ENCODE measurements at places on chromosomes 6 and 20.

- DNase-seq, result no peak
These were observed 121.5 kb upstream of the MAN1A1 start for GRCh38 chr6:119470893-119471542.

DNA sequence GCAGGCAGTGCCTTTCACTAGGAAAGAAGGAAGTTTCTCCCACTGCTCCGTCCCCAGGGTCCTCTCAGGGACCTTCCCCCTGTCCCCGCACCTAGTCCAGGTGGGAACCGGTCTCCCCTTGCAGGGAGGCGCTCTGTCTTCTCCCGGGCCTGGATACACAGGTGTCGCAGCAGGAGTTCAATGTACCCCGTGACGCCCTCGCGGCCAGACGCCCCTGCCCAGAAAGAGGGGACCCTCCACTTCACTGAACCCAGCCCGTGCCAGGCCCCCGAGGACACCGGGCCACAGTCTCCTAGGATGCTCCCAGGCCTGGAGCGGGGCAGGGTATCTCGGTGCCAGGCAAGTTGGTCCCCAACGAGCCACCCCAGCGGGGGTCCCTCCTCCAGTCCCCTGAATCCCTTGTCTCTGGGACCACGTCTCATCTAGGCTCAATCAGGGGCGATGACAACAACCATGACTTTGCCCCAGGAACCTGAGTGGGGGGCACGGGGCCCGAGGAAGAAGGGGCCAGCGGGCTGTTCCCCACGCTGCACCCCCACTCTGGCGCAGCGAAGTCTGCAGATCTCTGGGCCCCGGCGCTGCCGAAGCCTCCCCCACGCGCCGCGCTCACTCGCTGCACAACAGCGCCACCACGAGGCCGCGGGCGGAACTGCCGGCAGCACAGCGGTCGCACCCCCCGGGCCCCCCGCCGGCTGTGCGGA lies 103.0 kb downstream of the EDN3 start:
- DNase-seq, result peak; percentile 90

DNA sequence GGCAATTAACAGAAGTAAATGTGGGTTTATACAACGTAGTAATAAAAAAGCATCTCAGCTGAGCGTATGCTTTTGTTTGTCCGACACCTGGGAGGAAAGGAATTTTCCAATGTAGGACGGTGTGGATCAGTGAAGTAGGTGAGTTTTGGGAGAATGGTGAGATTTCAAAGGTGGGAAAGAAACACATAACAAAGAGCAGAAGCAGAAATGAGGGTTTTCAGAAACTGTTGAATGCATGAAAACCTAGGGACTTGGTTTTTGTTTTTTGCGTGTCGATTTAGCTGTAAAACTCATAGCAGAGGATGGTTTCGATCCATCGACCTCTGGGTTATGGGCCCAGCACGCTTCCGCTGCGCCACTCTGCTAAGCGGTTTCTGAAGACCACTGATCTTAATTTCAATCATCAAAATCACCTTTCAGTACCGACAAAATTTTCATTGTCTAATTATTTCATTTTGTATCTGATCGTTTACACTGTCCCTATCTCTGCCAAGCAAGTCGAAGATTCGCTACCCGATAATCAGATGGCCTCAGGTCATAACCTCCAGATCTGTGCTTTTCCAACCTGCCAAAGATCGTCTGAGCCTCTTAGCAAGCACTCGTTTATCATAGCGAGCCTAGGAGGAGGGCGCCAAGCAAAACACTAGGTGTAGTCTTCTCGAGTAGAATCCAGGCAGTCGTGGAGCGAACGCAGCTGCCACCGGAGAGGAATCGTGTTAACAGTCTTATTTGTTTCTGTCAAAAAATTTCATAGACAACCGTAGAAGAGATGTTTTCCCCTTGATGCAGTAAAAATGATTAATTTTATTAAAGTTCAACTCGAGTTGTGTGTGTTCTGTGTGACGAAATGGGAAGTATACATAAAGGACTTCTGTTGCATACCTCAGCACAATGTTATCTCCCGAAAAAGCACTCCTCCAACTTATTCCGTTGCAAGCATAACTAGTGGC lies 20.9 kb upstream of the POM121L2 start:
- peak; percentile 56 for DNase-seq

GRCh38 chr6:72905705-72906478 lies 284.0 kb downstream of the KCNQ5 start:
- DNase-seq, result no peak

DNA sequence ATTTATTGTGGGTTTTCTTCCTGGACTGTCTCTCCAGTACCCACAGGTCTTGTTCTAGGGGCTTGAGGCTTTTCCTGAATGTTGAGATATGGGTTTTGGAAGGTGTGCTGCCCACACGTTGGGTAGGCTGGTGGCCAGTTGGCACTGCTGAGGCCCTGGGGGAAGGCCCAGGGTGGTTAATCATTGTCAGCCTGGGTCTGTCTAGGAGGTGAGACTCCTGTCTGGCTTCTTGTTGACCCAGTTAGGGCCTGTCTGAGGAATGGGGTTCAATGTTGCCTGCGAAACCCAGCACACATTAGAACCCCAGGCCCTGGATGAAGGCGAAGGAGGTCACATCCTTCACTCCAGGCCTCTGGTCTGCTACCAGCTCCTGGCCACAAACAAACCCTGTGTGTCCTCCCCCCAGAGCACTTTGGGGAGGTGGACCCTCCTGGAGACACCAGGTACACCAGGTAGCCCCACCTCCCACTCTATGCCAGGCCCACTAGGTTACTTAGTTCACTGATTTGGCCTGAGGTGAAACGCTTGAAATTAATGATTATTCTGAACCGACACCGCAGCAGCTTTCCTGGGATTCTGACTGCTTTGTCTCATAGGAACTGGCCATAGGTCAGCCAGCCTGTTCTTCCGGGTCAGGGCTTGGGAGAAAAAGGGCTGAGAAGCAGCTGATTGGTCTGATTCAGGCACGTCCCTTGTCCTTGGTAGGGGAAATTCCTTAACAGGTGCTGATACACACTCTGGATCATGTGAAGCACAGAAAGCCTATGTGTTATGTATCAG lies 15.2 kb downstream of the DNMT3B start:
- DNase-seq, result no peak

DNA sequence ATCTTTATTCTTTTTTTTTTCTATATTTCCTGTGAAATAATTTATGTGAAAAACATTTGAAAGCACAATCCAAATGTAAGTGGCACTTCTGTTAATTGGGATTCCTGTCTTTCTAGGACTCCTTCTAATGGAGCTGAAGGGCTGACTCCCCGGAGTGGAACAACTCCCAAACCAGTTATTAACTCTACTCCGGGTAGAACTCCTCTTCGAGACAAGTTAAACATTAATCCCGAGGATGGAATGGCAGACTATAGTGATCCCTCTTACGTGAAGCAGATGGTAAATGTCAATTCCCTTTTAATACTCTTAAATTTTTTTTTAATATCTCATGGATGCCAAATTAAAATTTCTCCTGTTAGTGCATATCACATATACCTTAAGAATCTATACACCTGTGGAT lies 35.0 kb downstream of the CDC5L start:
- DNase-seq, result no peak

- DNase-seq, result no peak
These were observed 100.5 kb downstream of the ASCC3 start for GRCh38 chr6:100780648-100781047.

DNA sequence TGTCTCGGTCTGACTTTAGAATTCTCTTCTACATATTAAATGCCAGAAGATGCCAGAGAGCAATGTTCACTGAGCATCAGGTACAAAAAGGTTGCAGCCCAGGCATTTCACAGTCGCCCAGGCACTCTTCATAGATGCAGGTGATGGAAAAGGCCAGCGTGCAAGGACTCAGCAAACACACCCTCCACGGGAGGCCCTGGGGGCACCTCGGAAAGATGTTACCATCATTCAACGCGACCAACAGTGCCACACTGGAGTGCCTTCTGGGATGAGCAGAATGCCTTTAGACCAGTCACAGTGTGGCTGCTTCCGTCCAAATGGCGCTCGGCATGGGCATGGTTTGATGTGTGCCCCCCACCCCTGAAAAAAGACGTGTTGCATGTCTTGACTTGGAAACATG lies 4.5 kb upstream of the RAMACL start:
- no peak for DNase-seq

GRCh38 chr6:82951389-82951788 lies 114.3 kb downstream of the UBE3D start:
- no peak for DNase-seq

DNA sequence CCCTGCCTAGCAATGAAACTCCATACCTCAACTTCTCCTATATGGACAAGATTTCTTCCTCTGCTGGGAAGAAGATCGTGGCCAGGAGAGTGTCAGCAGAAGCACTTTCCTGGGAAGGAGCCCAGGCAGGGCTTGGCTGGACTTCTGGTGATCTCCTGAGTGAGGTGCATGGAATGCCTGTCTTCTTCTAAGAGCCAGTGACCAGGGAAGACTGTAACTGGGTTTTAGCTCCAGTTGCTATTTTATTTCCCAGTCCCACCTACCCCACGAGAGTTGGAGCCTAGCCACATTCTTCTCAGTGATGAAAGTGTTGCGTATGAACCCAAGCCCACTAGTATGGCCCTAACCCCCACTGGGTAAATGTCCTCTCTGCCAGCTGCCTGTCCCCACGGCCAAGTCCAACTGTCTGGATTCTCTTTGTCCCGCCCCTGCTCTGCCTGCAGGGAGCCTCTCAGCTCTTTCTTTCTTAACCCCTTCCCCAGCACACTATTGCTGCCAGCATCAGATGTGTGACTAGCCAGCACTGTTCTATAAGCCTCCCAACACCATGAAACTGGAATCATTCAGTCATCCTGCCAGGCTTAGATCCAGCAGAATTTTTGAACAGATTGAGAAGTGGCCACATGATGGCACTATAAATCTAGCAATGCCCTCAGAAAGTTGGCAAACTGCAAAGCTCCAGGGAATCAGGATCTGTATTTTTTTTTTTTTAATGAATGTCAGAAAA lies 69.8 kb upstream of the FAM184A start:
- no peak for DNase-seq

- no peak for DNase-seq
These were observed 64.0 kb downstream of the BLOC1S5 start for GRCh38 chr6:8000188-8000596.

DNA sequence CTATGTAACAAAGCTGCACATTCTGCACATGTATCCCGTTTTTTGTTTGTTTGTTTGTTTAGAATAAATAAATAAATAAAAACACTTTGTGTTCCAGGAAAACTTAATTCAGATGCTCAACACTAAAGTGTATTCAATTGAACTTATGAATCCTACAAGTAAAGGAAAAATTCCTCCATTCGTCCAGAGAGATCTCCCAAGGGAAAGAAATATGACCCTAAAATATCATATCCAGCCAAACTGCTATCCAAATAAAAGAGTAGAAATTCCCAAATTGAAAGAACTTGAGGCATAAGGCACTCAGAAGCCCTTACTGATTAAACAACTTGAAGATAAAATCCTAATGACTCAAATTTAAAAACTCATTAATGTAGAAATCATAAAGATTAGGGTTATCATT lies 90.4 kb downstream of the MOXD1 start:
- no peak for DNase-seq

DNA sequence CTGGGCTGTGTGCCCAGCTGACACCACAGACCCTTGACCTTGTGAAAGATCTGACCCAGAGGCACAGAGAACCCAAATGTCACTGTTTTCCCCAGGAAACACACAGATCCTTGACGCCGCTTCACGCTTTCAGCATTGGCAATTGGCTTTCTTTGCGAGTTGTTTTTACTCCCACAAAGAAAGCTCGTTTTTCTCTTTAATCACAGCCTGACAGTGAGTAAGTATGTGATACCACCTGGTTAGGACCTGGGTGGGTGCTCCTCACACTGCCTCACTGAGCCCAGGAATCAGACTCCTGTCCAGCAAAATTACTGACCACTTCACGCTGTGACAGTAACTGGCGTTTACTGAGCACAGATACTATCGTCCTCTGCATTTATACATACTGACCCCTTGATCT lies 13.0 kb downstream of the RPL10A start:
- no peak for DNase-seq

GRCh38 chr20:49914310-49915117 lies 815 bp downstream of the SPATA2 start:
- no peak for DNase-seq

- no peak for DNase-seq
These were observed 392.4 kb downstream of the QKI start for GRCh38 chr6:163806755-163807499.

- DNase-seq, result no peak
These were observed 110.5 kb downstream of the MANEA start for GRCh38 chr6:95687839-95688238.

DNA sequence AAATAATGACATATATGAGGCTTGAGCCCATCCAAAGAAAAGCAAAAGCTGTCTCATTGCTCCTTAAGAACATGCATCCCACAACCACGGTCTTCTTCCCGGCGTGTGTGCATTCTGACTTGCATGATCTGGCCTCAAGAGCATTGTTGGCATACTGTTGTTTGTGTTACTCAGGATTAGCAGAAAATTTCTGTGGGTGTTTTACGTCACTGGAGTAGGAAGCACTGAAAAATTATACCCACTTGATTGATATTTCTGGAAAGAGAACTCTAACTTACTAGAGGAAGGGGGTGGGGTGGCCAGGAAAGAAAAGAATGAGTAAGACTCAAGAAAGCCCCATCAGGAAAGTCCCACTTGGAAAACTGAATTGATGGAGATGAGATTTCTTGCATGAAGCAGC lies 326.2 kb upstream of the PRDM1 start:
- DNase-seq, result no peak

GRCh38 chr6:34022250-34022872 lies 123.5 kb downstream of the GRM4 start:
- no peak for DNase-seq

- DNase-seq, result no peak
These were observed 10.0 kb upstream of the SIRPG start for GRCh38 chr20:1667502-1668085.

- peak; percentile 81 for DNase-seq
These were observed 16.1 kb upstream of the SERPINB1 start for GRCh38 chr6:2857580-2858337.

- no peak for DNase-seq
These were observed 204.1 kb downstream of the SIM1 start for GRCh38 chr6:100260584-100260983.

GRCh38 chr20:62886709-62887058 lies 25.1 kb upstream of the TCFL5 start:
- no peak for DNase-seq

- DNase-seq, result no peak
These were observed 345.6 kb downstream of the CDC5L start for GRCh38 chr6:44733126-44733525.

GRCh38 chr20:46302106-46302505 lies 6.2 kb downstream of the CDH22 start:
- DNase-seq, result no peak

- DNase-seq, result no peak
These were observed 117.9 kb downstream of the C6orf118 start for GRCh38 chr6:165191461-165191860.

Measured in activated T-cell treated with anti-CD3 and anti-CD28 coated beads, Interleukin-2, amount 50 U/mL, for 24 hours (primary cell).